ENCODE measurements at places on chromosomes 11 and 22. TPM values are rescaled to one million over a fixed set of nuclear protein-coding genes. Genes with fewer than 3 reads are reported as not detected.

Gene TEAD1
- 51.3 TPM for total RNA-seq

Gene RIBC2
- 0.84 TPM for total RNA-seq

Gene TRIM51
- not detected for total RNA-seq

DNA sequence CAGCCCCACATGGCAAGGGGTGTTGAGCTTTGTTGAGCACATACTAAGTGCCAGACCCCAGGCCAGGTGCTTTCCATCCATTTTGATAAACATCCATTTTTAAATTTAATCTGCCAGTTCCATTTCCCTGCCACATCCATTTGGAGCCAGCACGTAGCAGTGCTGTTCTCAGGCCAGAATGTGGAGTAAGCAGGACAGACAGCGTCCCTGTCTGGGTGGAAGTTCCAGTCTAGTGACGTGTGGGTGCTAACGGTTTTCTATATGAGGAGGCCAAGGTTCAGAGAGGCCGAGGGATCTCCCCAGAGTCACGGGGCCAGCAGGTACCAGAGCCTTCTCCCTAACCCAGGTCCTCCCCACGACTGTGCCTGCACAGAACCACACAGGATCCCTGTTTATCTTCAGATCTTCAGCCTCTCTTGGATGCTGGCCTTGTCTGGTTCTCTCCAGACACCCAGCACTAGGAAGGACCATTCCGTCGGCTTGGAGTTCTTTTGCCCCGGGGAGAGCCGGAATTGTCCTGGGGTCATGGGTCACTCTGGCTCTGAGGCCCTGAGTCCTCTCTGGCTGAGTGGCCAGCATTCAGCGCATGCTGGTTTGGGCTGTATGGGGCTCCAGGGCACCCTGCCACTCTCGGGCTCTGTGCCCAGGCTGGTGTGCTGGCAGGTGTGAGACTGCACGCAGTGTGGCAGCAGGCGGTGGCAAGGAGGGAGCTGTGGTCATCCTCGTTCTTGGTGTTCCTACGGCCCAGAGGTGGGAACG, 63.6 kb upstream of the PPARA start:
- peak; percentile 30 for DNase-seq

GRCh38 chr22:43299736-43300135, 43.4 kb downstream of the SCUBE1 start:
- no peak for DNase-seq

Gene SAA1
- total RNA-seq: 3.1 TPM

- no peak for DNase-seq
Measured at GRCh38 chr11:70788248-70789022, 390.1 kb downstream of the CTTN start.

DNA sequence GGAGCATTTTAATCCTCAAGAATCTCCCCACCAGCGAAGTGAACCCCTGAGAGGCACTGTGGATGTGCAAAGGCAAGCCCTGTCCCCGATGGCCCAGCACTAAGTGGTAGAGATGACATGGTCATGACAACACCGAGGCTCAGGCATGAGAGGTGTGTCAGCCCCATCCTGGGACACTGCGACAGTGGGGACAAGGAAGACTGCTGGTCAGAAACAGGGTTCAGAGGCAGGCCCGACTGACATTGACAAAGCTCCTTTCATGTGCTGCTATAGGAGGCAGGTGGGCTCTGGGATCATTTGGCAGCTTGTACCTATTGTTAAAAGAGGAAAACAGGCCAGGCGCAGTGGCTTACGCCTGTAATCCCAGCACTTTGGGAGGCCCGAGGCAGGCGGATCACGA, 54.3 kb upstream of the MYEOV start:
- DNase-seq: no peak

Gene GRAMD1B
- 3.1 TPM for total RNA-seq

DNA sequence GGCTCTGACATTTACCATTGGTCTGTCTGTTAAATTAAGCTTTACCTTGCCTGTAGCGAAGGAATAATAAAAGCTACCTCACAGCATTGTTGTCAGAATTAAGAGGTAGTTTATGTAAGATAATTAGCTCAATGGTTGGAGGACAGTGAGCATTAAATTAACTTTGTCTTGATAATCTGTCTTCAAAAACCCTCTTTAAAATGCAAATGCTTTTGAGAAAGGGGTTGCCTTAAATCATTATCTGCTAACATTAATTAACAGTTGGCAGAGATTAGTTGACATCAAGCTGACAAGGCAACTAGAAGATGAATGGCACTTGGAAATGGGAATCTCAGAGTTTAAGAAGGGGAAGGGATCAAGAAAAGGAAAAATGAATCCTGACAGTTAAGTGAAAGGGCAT, 761.1 kb upstream of the ARHGAP42 start:
- no peak for DNase-seq

DNA sequence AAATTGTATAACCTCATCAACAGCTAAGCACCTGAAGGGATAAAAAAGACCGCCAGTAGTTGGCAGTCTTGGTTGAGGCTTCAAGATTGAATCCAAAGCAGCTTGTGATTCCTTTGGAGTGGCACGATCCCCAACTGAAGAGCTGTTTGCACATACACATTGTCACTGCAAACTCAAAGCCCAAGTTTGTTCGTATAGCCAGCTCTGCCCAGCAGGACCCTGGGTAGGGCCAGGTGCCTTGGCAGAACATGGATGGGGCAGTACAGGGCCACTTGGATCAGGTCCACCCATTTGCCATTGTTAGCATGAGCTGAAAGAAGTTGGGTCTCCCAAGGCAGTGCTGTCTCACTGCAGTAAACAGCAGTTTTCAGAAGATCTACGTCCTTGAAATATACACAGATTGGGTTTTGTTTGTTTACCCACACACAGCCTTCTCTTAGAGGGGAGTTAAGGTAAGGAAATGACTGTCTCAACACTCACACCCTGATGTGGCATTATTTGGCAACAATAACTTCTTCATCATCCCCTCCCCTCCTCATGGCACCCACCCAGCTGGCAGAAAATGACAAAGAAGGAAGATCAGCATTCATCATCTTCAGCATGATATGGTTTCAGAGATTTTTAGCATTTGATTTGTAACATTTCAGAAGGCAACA, 132.9 kb downstream of the COMMD9 start:
- DNase-seq: no peak

DNA sequence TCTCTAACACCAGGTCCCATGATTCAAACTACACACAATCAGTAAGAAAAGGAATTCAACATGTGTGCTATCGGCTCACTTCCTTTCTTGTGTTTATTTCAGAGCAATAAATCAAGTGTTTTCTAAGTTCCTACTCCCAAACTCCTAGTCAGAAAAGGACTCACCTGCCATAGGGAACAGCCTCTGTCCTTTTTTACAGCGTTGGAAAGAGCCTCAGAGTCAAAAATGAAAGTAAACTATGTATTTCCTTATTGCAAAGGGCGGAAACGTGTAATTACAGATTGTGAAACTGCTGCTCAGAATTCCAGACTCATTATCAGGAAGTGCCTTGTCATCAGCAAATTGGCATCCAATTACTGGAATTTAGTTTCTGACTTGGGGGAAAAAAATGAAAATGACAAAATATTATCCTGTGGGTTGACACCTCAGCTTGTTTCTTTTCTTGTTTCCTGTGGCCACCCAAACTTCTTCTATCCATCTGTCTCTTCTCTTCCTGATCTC, at the start of gene CASP4:
Gene CASP4 (minus strand): TSS at position 220 of the 501 bp plus-strand sequence. CDS start 49 bp downstream, at position 171.
- no peak for DNase-seq

GRCh38 chr11:69636512-69637197, 4.3 kb upstream of the CCND1 start:
- peak; percentile 72 for DNase-seq

- no peak for DNase-seq
Measured at GRCh38 chr22:31652911-31653684, 8.9 kb downstream of the PISD start.

- no peak for DNase-seq
Measured at GRCh38 chr11:111525456-111525855, 10.9 kb downstream of the HOATZ start.

Gene NLRP6
- total RNA-seq: 0.92 TPM

- DNase-seq: no peak
Measured at GRCh38 chr22:19760058-19760950, at the start of gene TBX1. Gene TBX1 (plus strand): TSS chr22:19760778. CDS start chr22:19760844, 66 bp downstream.

Gene MOB2
- total RNA-seq: 55.8 TPM

Gene TPBGL
- not detected for total RNA-seq

- DNase-seq: no peak
Measured at GRCh38 chr11:85855341-85855656, at the start of gene CCDC83. Gene CCDC83 (plus strand): TSS chr11:85855383. CDS start chr11:85865124, 9,741 bp downstream.

DNA sequence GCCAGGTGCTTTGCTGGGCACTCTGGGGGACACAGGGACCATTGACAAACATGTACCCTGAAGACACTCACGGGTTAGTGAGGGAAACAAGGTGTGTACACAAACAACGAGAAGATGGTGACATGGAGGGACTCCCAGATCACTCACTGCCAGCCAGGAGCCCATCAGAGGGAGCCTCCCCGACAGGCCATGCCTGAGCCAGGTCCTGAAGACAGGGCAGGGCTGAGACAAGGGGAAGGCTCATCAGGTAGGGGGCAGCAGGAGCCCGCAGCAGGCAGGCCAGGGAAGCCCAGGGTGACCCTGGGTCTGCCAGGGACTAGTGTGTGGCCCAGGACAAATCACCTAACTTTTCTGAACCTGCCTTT, 127.9 kb downstream of the BUD13 start:
- no peak for DNase-seq

DNA sequence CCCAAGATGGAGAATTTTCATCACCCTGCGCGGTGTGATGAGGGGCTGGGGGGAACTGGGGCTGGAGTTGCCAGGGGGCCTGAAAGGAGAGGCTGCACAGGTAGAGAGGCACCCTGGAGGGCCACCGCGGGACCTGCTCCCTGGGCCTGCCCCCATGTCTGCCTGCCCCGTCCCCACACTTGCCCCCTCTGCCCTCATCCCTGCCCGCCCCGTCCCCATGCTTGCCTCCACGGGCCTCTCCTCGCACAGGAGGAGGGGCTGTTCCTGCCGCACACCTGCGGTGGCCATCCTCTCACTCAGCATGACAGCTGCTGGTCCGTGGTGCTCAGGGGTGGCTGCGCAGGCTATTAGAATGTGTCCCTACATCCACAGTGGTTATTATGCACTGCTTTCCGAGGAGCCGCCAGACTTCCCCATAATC, 43.5 kb downstream of the LINC01488 start:
- no peak for DNase-seq

GRCh38 chr11:81246941-81247340, 1486.7 kb downstream of the FAM181B start:
- DNase-seq: no peak

GRCh38 chr11:69627551-69627950, 13.4 kb upstream of the CCND1 start:
- no peak for DNase-seq

DNA sequence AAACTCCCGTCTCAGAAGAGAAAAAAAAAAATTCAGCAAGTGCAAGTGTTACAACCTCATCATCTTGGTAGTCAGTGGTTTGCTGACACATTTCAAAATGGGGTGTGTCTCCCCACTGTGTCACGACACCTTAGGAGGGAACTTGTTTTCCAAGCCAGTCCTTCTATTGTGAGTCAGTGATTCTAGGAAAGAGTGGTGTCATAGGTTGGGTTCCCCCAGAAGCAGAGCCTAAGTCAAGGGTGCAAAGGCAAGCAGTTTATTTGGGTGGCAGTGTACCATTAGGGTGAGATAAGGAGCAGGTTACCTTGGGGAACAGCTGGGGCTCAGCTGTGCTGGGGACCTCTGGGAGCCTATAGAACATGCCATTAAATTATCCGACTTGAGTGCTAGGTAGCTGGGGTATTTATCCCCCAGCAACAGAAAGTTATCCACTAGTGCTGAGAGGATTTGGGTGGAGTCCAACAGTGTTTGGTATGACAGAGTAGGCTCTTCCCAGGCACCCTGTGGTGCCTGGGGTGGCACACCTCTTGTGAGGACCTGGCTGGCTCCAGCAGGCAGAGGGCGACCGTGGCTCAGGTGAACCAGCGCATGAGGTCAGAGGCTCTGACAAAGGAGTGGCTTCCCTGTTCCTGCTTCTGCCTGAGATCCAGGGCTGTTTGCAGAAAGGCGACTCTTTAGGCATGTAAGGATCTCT, 41.7 kb downstream of the KIAA1671 start:
- peak; percentile 83 for DNase-seq

Gene FXYD2
- total RNA-seq: 1.0 TPM

DNA sequence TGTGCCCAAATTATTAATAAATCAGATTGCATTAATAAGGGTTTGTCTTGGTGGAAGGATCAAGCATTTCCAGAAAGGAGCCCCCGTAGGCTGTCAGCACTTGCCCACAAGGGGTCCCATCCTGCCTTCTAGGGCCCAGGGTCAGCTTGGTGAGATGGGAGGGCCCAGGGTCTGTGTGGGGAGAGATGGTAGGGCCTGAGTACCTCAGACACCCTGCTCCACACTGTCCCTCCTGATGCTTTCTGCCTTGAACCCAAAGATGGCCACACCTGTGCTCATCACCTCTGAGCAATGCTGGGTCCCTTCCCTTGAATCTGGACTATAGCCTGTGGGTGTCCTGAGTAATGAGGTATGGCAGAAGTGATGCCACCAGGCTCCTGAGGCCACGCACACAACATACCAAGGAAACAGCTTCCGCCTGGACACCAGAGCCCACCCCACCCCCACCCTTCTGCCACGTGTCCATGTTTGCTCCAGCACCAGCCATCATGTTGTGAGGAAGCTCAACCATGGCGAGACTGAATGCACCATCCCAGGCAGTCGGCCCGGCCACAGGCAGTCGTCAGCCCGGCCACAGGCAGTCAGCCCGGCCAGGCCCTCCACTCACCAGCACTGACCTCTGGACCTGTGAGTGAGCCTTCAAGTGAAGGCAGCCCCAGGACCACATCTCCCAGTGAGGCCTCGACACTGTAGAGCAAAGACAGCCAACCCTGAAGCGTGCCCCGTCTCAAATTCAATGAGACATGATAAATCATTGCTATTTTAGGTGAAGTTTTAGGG, 6.8 kb downstream of the BET1L start:
- DNase-seq: peak; percentile 1

Gene ALDH3B1
- 21.3 TPM for total RNA-seq

DNA sequence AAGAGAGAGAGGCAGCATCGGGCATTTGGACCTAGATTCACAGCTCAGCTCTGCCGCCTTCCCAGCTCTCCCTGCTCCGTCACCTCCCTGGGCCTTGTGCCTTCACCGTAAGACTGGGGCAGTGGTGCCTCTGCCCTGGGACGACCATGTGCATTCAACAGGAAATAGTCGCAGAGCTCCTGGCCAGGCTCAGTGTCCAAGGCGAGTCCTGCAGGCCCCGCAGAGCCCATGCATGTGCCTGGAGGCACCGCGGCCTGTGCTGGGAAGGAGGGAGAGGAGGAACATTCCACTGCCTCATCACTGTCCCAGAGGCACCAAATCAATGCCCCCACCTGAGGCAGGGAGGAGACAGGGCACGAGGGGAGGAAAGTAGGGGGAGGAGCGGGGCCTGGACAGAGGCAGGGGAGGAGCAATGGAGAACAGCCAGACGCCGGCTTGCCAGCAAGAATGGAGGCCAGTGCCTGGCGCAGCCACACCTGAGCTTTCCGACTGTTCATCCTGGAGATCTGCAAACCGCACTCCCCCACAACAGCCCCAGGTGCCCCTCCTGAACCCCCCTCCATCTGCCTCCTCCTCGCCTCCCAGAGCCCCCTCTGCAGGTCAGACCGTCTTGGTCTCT, 74.4 kb upstream of the PRR5 start:
- DNase-seq: no peak

- no peak for DNase-seq
Measured at GRCh38 chr11:104619751-104620150, 278.5 kb downstream of the CASP12 start.

GRCh38 chr11:104618954-104619353, 279.3 kb downstream of the CASP12 start:
- DNase-seq: no peak
